ENCODE measurements at places on chromosomes 2 and 18. TPM values are rescaled to one million over a fixed set of nuclear protein-coding genes. Genes with fewer than 3 reads are reported as not detected.

Gene ASTL
- not detected for total RNA-seq

Gene SERPINB13
- not detected for total RNA-seq

Gene PSD4
- total RNA-seq = 27.6 TPM

Gene LINC00305
- total RNA-seq = not detected

Gene CCL20
- 3.4 TPM for total RNA-seq

Gene MOCOS
- 11.4 TPM for total RNA-seq

Gene PIGN
- 24.5 TPM for total RNA-seq

Gene RAX
- not detected for total RNA-seq

Gene SLC35F6
- 67.1 TPM for total RNA-seq

Gene CCDC74B
- 1.2 TPM for total RNA-seq

Gene VWC2L
- not detected for total RNA-seq

Gene WDR7
- total RNA-seq = 16.2 TPM

Gene GRB14
- 5.3 TPM for total RNA-seq

Gene SERPINB11
- not detected for total RNA-seq

Gene SLC4A5
- total RNA-seq = 1.3 TPM

Gene TUBA4A
- 41.8 TPM for total RNA-seq

Gene CNTNAP5
- not detected for total RNA-seq

Gene SMYD1
- total RNA-seq = not detected

Gene CLEC4F
- total RNA-seq = not detected

Gene RNPEPL1
- total RNA-seq = 41.6 TPM

Gene GPR35
- 1.3 TPM for total RNA-seq

Gene UPP2
- total RNA-seq = not detected

Gene CYP27A1
- total RNA-seq = 22.6 TPM

Gene ST6GAL2
- total RNA-seq = 0.36 TPM

Gene RNF138
- total RNA-seq = 38.3 TPM

Gene CXCR1
- 0.36 TPM for total RNA-seq

Gene NEB
- total RNA-seq = 3.6 TPM

Gene ADAM17
- total RNA-seq = 43.3 TPM

Gene GPAT2
- 4.3 TPM for total RNA-seq

Gene LRATD1
- total RNA-seq = 0.48 TPM

Gene HAAO
- total RNA-seq = 3.1 TPM

Gene CTIF
- total RNA-seq = 57.5 TPM

Gene NAT8
- total RNA-seq = not detected

Gene RAMP1
- 27.1 TPM for total RNA-seq

Gene CSRNP3
- total RNA-seq = 0.75 TPM

Data from omental fat pad (tissue), 4 donors.